ENCODE measurements at places on chromosomes 1 and 21.

GRCh38 chr1:232999956-233000625, 49.7 kb downstream of the NTPCR start:
- DNase-seq, result no peak

GRCh38 chr1:201183753-201184152, 6.9 kb upstream of the IGFN1 start:
- DNase-seq, result no peak

DNA sequence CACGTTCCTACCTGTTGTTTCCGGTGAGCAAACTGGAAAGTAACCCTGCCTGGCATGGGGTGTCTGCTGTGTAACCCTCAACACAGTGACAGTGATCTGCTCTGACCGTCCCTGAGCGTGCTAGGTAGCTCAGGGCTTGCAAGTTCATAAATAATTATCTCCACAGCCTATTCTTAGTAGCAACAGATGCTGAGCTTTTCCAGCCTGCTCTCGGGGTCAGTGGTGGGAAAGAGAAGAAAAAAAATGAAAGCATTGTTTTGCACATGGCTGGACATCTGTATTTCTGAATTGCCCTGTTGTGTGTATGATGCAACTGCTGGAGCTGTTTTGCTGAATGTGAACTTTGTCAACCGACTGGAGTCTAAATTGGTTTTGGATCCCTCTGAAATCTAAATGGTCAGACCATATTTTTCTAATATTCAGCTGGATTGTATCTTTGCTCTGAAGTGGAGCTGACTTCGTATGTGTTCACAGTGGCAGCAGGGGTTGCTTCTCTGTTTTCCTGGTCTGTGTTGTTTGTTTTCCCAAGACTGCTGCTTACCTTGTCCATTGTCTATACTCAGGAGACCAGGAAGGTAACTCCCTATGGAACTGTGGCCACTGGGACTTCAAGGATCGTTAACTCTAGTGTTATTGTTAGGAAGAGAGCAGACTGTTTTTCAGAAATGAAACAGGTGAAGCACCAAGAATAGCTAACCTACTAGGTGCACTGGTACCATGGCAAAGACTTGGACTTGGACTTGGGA, 27.0 kb downstream of the TGFB2 start:
- no peak for DNase-seq

GRCh38 chr1:198205016-198205684, 48.4 kb downstream of the NEK7 start:
- DNase-seq, result no peak

DNA sequence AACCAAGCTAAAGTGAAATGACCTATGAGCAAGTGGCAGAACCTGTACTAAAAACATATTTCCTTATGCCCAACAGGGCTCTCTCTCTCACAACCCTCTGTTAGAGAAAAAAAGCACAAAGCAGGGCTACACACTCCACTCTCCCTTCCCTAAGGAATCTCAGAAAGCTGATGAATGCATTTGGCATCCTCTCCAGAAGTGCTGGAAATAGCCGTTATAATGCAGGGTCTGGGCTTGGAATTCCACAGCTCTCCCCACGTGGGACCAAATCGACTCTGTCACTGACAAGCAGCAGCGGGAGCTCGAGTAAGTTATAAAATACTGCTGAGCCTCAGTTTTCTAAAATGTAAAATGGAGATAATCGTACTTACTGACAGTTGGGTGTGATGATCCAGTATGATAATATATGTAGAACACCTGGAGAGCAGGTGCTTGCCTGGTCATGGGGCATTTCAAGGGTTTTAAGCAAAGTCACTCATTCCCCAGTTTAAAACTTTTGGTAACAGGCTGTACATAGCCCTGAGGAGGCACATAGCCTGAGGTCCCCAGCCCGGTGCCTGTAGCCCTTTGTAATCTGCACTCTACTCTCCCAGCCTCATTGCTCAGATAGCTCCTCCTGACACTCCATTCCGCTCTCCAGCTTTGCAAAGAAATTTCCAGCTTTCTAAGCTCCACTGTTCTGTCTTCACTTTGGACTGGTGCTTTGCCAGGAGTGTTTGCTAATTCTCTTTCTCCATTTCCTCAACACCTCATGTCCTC, 175.6 kb upstream of the DAB1 start:
- no peak for DNase-seq

DNA sequence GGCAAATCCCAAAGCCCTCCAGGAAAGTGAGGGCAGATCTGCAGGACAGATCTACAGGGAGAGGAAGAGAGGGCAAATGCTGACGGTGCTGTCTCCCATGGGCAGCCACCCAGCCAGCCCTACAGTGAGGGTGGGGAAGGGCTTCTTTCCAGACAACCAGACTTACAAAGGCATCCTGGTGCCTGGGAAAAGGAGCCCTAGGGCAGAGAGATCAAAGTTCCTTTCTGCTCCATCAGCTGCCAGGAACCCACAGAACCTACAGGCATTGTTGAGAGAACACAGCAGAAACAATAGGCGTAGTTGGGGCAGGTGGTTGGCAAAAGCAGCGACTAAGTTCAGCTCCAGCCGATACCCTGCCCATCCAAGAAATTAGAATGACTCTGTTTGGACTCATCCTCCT, 332.4 kb downstream of the KCNH1 start:
- DNase-seq, result no peak

- DNase-seq, result no peak
Measured at GRCh38 chr1:194919146-194919545, 1689.1 kb downstream of the KCNT2 start.

- DNase-seq, result no peak
Measured at GRCh38 chr1:31848381-31848897, 32.6 kb upstream of the SPOCD1 start.

GRCh38 chr21:38469642-38470041, 28.6 kb downstream of the ERG start:
- no peak for DNase-seq

- no peak for DNase-seq
Measured at GRCh38 chr21:30900881-30901280, 19.5 kb upstream of the KRTAP11-1 start.

DNA sequence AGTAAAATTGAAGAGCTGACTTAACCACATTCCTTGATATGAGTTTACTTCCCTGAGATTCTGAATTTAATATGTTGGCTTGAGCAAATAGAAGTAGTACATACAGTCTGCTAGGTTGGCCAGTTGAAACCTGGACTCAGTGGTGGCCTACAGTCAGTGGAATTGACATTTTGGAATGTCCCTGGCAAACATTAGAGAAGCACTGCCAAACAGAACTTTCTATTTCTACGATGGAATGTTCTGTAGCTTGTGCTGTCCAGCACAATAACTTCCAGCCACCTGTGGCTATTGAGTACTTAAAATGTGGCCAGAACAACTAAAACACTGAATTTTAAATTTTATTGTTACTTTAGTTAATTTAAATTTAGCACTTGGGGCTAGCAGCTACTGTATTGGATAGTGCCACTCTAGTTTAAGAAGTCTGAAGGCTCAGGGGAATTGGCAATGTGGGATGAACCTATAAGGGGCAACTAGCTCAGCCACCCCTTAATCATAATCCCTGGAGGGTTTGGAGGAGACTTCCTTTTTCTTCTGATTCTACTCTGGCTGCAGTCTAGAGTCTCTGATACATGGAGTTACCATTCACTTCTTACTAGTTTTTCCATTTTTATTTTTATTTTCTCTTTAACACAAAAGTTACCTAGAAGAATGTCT, 10.3 kb upstream of the TEDDM1 start:
- no peak for DNase-seq

GRCh38 chr1:64246294-64246917, 43.0 kb downstream of the UBE2U start:
- no peak for DNase-seq

- no peak for DNase-seq
Measured at GRCh38 chr1:214146523-214146922, 134.4 kb upstream of the SMYD2 start.
